ENCODE measurements at places on chromosomes 7 and 10. TPM values are rescaled to one million over a fixed set of nuclear protein-coding genes. Genes with fewer than 3 reads are reported as not detected.
A peak's percentile ranks its signal among the peaks of the same experiment; 100 is the strongest.

Gene RGS10
- 27.7 TPM for total RNA-seq

DNA sequence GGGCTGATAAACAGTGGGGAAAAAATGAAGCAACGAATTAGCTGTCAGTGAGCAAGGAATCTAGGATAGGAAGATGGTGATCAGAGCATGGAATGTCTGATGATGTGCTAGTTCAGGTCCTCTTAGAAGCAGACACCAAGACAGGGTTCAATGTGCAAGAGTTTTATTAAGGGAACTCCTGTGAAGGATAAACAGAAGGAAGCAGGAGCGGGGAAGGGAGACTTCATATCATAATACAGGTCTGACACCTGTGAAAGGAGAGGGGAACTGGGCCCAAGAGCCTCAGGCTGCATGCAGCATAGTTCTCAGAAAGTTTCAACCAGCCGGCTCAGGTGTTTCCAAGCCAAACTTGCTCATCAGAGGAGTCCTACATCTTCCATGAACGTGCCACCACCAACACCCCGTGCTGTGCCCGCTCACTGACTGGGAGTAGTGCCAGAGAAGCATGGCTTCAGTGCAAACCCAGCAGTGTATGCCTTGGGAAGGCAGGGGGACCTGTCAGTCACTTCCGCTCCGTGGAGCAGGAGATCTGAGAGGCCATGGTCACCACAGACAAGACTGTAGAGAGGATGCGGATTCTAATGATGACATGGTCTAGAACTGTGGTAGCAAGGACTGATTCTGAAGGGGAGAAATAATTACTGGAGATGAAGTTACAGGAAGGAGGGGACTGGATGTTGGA is 45.8 kb downstream of the ZNF800 start:
- H3K36me3 ChIP-seq: no peaks in the 10 kb centered on the region
- DNase-seq: no peak
- no peak overlapping the region for H3K4me3 ChIP-seq
- peaks cover 8% of the 10 kb centered on the region for H3K4me1 ChIP-seq
- H3K27me3 ChIP-seq: peaks cover 6% of the 10 kb centered on the region

Gene CDK14
- 20.8 TPM for total RNA-seq

DNA sequence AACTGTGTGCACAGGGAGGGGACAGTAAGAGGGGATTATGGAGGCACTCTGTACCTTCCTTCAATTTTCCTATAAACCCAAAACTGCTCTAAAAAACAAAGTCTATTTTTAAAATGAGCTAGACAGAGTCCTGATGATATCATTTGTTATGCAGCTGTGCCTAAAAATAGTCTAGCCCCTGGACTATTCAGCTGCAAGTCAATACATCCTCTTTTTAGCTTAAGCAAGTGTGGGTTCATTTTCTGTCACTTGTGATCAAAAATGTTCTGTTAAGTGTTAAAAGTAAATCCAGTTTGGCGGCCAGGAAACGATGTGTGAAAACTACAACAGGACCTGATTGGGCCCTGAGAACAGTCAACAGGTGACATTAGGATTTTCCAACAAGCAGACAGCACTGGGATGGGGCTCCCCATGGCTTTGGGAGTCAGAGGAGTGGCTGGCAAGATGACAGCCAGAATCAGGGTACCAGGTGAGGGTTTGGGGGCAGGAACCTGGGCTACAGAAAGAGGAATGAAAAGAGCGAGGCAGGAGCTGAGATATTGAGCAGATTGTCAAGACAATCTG is 33.9 kb downstream of the FAM107B start:
- H3K4me3 ChIP-seq: no peak overlapping the region
- no peaks in the 10 kb centered on the region for H3K27me3 ChIP-seq
- no peaks in the 10 kb centered on the region for H3K36me3 ChIP-seq
- H3K4me1 ChIP-seq: peaks cover 10% of the 10 kb centered on the region

DNA sequence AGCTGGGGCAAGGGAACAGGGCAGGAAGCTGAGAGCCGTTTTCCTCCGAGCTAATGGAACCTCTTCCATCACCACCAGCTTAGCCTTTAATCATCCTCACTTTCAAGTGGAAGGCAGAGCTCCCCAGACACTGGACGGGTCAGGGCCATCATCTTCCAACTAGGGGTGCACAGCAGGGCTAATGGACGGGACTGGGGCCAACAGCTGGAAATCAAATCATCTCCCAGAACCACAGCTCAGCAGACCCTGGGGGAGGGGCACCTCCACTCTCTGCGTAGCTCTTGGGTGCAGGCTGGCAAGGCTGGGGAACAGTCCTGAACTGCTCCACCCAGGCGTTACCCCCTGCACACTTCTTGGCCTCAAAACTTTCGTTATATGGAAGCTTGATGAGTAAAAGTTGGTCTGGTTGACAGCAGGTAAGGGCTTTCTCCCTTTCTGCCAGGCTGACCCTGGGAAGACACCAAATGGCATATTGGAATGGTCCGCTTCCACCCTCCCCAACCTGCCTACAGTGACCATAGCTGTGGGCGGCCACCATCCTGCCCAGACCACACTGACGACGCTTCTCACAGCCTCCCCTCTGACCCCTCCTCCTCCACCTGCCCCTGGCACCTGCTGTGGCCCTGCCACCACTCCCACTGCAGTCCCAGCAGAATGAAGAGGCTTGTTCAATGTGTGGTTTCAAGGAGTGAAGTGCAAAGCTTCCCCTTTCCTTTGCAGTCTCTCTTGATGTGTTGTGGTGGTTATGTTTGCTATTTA is 51.7 kb upstream of the RET start:
- H3K27ac ChIP-seq: no peak overlapping the region
- H3K4me1 ChIP-seq: no peaks in the 10 kb centered on the region
- H3K4me3 ChIP-seq: no peak overlapping the region
- DNase-seq: no peak
- no peaks in the 10 kb centered on the region for H3K36me3 ChIP-seq

DNA sequence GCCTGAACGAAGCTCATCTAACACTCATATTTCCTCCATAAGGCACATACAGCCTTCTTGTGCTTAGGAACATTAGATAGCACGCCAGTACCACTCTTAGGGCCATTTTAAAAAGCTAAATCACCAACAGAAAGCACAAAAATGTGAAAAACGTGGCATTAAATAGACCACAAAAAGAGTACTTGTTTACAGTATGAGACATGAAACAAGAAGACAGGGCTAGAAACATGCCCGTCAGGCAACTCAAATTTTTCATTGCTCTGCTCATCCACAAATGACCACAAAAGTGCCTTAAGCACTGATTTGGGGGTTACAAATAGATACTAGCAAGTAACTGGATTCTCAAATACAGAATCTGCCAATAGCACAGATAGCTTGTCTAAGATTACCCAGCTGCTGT is 67.8 kb downstream of the ELMO1 start:
- no peaks in the 10 kb centered on the region for H3K27me3 ChIP-seq
- H3K4me3 ChIP-seq: no peak overlapping the region
- no peak overlapping the region for H3K27ac ChIP-seq
- DNase-seq: no peak
- H3K4me1 ChIP-seq: no peaks in the 10 kb centered on the region

- DNase-seq: no peak
- no peak overlapping the region for H3K27ac ChIP-seq
- H3K27me3 ChIP-seq: 0 out of 2 replicates have a peak, but pooled peaks cover 2% of the 10 kb centered on the region
- H3K36me3 ChIP-seq: no peaks in the 10 kb centered on the region
- H3K4me1 ChIP-seq: no peaks in the 10 kb centered on the region
Observed at GRCh38 chr10:49123981-49124950, 8.9 kb upstream of the VSTM4 start.

- H3K36me3 ChIP-seq: no peaks in the 10 kb centered on the region
- no peak overlapping the region for H3K4me3 ChIP-seq
- H3K27ac ChIP-seq: no peak overlapping the region
- no peaks in the 10 kb centered on the region for H3K27me3 ChIP-seq
- H3K4me1 ChIP-seq: no peaks in the 10 kb centered on the region
Observed at GRCh38 chr10:15652117-15652516, 67.6 kb downstream of the ITGA8 start.

- H3K4me3 ChIP-seq: no peak overlapping the region
- H3K27me3 ChIP-seq: no peaks in the 10 kb centered on the region
- H3K27ac ChIP-seq: no peak overlapping the region
- DNase-seq: no peak
- H3K36me3 ChIP-seq: no peaks in the 10 kb centered on the region
Observed at GRCh38 chr7:123929655-123930054, 4.6 kb downstream of the SPAM1 start.

Gene ACADSB
- total RNA-seq: 10.3 TPM

DNA sequence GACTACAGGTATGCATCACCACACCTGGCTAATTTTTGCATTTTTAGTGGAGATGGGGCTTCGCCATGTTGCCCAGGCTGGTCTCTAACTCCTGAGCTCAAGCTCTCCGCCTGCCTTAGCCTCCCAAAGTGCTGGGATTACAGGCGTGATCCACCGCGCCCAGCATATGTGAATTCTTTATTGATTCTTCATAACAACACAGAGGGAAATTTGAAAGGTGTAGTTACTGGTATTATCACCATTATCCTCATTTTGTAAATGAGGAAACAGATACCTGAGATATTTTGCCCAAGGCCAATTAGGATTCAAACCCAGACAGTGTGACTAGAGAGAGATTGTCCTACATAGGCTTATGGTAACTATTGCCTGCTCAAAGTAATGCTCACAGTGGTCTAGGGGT is 22.6 kb downstream of the TCF7L2 start:
- no peak overlapping the region for H3K27ac ChIP-seq
- no peak overlapping the region for H3K4me3 ChIP-seq
- H3K36me3 ChIP-seq: peaks cover 79% of the 10 kb centered on the region
- no peak for DNase-seq
- H3K4me1 ChIP-seq: peaks cover 11% of the 10 kb centered on the region
- no peaks in the 10 kb centered on the region for H3K27me3 ChIP-seq

DNA sequence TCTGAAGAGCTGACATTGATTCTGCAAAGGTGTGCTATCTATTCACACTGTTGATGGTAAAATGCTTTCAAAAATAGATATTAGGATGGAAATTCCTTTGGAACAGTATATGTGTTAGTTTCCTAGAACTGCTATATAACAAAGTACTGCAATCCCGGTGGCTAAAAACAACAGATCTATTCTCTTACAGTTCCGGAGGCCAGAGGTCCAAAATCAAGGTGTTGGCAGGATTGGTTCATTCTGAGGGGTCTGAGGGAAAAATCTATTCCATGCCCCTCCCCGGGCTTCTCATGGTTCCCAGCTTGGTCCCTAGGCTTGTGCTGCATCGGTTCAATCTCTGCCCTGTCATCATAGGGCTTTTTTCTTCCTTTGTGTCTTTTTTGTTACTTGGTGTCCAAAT is 79.9 kb downstream of the ADD3 start:
- H3K4me1 ChIP-seq: peaks cover 12% of the 10 kb centered on the region
- H3K27me3 ChIP-seq: no peaks in the 10 kb centered on the region
- DNase-seq: no peak
- H3K4me3 ChIP-seq: no peak overlapping the region

GRCh38 chr10:15232279-15232678 is 63.8 kb upstream of the NMT2 start:
- DNase-seq: no peak
- H3K36me3 ChIP-seq: no peaks in the 10 kb centered on the region
- H3K27me3 ChIP-seq: no peaks in the 10 kb centered on the region

Gene ABCA13
- total RNA-seq: 4.5 TPM

GRCh38 chr10:3006093-3006492 is 61.3 kb upstream of the PFKP start:
- peaks cover 32% of the 10 kb centered on the region for H3K4me1 ChIP-seq
- no peak overlapping the region for H3K4me3 ChIP-seq
- DNase-seq: no peak
- H3K36me3 ChIP-seq: no peaks in the 10 kb centered on the region
- H3K27me3 ChIP-seq: no peaks in the 10 kb centered on the region

GRCh38 chr10:78408671-78409472 is 375.2 kb downstream of the RPS24 start:
- no peaks in the 10 kb centered on the region for H3K27me3 ChIP-seq
- no peak overlapping the region for H3K27ac ChIP-seq
- H3K4me3 ChIP-seq: no peak overlapping the region
- H3K4me1 ChIP-seq: peaks cover 26% of the 10 kb centered on the region
- no peaks in the 10 kb centered on the region for H3K36me3 ChIP-seq
- no peak for DNase-seq

DNA sequence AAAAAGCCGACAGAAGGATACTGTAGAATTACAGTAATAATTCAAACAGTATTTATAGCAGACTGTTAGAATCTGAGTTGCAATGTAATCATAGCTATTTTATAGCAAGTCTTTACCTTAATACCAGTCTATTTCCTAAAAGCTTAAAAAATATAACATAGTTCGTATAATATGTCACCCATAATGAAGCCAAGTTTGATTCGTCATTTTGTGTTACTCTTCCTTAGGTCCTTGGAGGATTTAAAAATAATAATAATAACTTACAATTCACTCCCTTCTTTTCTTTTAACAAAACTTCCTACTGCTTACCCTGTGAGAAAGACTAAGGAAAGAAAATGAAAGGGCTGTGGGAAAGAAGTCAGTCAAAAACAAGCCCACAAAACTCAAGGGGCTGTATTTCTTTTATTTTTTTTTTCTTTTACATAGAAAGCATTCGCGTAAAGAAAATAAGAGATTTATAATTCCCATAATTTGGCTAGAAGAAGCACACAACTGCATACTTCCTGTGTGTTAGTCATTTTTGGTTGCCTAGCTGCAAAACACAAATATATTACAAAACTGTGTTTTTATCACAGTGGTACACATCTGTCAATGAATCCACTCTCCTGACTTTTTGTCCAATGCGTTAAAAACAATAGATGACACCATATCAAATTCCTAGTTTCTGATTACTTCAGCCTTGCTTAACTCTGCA is 187.2 kb upstream of the CELF2 start:
- H3K4me1 ChIP-seq: peaks cover 17% of the 10 kb centered on the region
- no peaks in the 10 kb centered on the region for H3K36me3 ChIP-seq
- peak overlapping the region; percentile 60 for H3K27ac ChIP-seq
- DNase-seq: no peak
- no peak overlapping the region for H3K4me3 ChIP-seq

DNA sequence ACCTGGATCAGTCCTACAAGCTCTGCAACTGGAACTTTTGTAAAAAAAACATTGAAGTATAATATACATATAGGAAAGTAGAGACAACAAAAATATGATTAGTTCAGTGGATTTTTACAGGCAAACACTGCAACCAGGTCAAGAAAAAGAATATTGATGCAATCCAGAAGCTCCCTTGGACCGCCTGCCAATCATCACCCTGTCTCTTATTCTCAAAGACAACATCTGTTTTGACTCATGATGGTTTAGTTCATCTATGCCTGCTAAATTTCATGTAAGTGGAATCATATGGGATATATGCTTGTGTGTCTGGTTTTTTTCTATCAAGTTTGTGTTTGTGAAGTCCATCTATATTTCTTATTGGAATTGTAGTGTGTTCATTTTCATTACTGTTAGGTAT is 7.7 kb upstream of the HYCC1 start:
- H3K36me3 ChIP-seq: no peaks in the 10 kb centered on the region
- DNase-seq: no peak
- H3K27ac ChIP-seq: peak overlapping the region; percentile 40
- no peak overlapping the region for H3K4me3 ChIP-seq
- peaks cover 26% of the 10 kb centered on the region for H3K4me1 ChIP-seq

- no peaks in the 10 kb centered on the region for H3K4me1 ChIP-seq
- no peaks in the 10 kb centered on the region for H3K36me3 ChIP-seq
- no peak overlapping the region for H3K4me3 ChIP-seq
- no peak overlapping the region for H3K27ac ChIP-seq
- no peak for DNase-seq
Observed at GRCh38 chr10:98921316-98921715, 314.3 kb downstream of the HPSE2 start.

GRCh38 chr10:4902571-4903011 is 60.6 kb upstream of the AKR1C1 start:
- no peaks in the 10 kb centered on the region for H3K36me3 ChIP-seq
- no peak overlapping the region for H3K27ac ChIP-seq
- H3K27me3 ChIP-seq: no peaks in the 10 kb centered on the region
- no peak overlapping the region for H3K4me3 ChIP-seq
- H3K4me1 ChIP-seq: no peaks in the 10 kb centered on the region
- DNase-seq: no peak

- H3K4me1 ChIP-seq: no peaks in the 10 kb centered on the region
- peaks cover 15% of the 10 kb centered on the region for H3K36me3 ChIP-seq
- no peak for DNase-seq
- H3K27me3 ChIP-seq: no peaks in the 10 kb centered on the region
Observed at GRCh38 chr7:121103579-121103978, 115.1 kb downstream of the CPED1 start.

Data from SJSA1 (cell line).